MV-4-11 (cell line): ENCODE measurements at places on chromosomes 1 and 21.
A peak's percentile ranks its signal among the peaks of the same experiment; 100 is the strongest.

GRCh38 chr1:29128739-29129138 lies 5.0 kb upstream of the TMEM200B start:
- DNase-seq, result no peak

DNA sequence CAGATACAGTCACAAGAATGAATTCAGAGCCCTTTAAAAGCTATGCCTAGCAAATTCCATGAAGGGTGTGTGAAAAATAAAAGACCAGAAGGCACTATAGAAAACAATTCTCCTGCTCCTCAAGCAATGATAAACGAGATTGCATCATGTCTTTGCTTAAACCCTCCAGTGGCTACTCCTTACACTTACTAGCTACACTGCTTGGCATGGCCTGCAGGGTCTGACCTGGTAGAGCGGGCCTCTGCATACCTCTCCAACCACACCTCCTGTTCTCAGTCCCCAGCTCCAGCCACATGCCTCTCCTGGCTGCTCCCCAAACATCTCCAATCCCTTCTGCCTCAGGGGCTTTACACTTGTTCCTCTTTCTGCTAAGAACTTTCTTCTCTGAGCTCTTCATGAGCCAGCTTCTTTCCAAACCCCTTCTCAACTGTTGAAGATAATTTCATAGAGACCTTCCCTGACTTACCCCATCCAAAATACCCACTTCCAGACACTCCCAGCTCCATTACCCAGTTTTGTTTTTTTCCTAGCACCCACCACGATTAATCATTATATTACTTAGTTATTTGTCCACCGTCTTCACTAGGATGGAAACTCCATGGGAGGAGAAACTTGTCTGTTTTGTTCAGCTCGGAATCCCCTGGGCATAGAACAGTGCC lies 11.2 kb upstream of the CREG1 start:
- peak; percentile 77 for DNase-seq

- DNase-seq, result no peak
Observed at GRCh38 chr1:998995-999724, 737 bp downstream of the HES4 start.

- DNase-seq, result no peak
Observed at GRCh38 chr1:224588515-224588914, 27.6 kb upstream of the CNIH3 start.

- DNase-seq, result no peak
Observed at GRCh38 chr1:151801846-151802245, 3.4 kb downstream of the LINGO4 start.

DNA sequence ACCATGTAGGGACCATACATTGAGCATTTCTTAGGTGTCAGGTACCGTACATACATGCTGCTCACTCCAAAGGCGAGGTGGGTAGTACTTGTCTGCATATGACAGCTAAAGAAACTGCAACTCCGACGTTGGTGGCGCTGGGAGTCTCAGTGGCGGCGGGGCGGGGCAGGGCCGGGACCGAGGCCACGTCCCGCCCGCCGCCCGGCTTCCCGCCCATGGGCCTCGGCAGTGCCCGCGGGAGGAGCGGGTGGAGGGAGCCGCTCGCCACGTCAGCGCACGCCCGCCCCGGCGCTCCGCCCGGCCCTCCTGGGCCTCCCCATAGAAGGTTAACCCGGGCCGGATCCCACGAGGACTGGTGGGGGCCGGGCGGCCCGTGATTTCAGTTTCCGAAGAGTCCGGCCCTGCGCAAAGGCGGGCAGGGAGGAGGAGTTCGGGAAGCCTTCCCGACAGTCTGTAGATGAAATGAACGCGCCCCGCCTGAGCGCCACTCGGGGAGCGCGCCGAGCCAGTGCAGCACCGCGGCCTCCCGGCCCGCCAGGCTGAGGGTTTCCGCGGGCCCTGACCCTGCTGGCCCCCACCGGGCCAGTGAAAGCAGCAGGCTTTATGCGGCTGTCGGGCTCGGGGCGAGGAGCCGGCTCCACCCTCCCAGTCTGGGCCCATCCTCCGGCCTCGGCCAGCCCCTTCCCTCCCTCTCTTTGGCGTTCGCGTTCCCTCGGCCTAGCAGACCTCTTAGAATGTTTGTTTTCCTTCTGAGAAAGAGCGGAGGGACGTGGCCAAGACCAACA lies 119.9 kb upstream of the JUN start:
- DNase-seq, result peak; percentile 74

DNA sequence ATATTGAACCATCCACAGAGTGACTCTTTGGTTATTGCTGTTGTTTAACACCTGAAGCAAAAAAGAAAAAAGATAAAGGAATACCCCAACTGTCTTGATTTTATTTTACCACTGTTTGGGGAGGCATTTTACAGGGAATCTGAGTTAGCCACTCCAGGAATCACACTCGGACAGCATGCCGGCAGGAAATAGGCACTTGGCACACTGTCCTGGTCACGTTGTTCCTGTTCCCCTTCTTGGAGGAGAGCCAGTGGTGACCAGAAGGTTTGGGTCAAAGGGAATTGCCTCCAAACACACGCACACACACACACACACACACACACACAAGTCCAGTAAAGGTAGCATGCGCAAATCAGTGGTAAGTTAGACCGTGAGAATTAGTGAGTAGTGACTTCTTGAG lies 13.8 kb downstream of the RGS4 start:
- DNase-seq, result no peak

DNA sequence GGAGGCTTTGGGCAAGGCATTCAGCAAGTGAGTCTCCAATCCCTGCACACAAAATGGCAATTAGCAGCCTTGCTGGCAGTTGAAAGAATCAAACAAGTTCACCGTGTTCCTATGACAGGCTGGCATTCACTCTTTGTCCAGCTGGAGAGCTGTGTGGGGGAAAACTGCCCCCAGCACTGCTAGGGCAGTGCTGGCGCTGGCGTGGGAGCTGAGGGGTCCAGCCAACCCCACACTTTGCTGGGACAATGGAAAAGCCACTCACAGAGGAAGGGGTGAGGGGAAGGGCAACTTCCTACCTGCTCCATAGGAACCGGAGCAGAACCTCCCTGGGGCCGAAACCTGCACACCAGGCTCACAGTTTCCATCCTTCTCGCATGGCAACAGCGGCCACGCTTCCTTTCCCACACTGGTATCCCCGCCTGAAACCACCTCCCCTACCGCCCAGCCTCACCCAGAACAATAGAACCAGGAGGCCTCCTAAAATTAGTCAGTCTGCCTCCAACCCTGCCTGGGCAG lies 26.7 kb upstream of the KCNN3 start:
- no peak for DNase-seq

GRCh38 chr1:26278303-26278702 lies 1.6 kb upstream of the SH3BGRL3 start:
- DNase-seq, result no peak
